ENCODE measurements at places on chromosomes 11 and 22. TPM values are rescaled to one million over a fixed set of nuclear protein-coding genes. Genes with fewer than 3 reads are reported as not detected.

The C22orf31 gene
- not detected for total RNA-seq

The POTEH gene
- total RNA-seq = not detected

The HSPB2 gene
- total RNA-seq = 0.27 TPM

The OR51L1 gene
- total RNA-seq = not detected

The SCGB1D2 gene
- total RNA-seq = not detected

The SAMM50 gene
- total RNA-seq = 29.1 TPM

DNA sequence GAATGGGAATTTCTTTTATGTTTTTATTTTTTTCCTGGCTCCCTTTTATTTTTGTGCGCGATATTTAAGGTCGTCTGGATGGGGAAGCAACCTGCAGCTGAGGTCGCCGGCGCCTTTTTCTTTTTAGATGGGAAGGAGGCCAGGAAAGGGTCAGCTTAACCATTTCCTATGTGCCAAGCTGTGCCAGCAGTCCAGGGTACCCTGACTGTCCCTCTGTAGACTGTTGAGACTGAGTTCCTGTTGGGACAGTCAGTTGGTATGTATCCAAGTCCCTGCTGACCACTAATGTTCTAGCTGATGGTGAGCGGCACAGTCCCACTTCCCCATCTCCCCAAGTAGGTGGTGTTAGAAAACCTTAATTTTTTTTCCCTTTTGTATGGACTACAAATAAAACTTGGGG lies 10.5 kb downstream of the RBM14 start:
- DNase-seq = no peak

DNA sequence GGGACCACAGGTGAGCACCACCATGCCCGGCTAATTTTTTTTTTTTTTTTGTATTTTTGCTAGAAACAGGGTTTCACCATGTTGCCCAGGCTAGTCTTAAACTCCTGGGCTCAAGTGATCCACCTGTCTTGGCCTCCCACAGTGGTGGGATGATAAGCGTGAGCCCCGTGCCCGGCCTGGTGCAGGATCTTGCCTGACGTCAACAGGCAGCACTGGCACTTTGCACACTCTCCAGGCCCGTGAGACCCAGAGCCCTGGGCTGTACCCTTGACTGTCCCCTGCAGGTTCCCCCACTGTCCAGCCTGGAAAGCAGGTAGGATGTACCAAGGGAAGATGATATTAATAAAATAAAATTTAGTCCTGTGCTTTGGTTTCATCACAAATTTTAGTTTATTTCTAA lies 29.1 kb upstream of the PANX2 start:
- no peak for DNase-seq

GRCh38 chr22:37741312-37741795 lies 44.5 kb downstream of the TRIOBP start:
- no peak for DNase-seq

DNA sequence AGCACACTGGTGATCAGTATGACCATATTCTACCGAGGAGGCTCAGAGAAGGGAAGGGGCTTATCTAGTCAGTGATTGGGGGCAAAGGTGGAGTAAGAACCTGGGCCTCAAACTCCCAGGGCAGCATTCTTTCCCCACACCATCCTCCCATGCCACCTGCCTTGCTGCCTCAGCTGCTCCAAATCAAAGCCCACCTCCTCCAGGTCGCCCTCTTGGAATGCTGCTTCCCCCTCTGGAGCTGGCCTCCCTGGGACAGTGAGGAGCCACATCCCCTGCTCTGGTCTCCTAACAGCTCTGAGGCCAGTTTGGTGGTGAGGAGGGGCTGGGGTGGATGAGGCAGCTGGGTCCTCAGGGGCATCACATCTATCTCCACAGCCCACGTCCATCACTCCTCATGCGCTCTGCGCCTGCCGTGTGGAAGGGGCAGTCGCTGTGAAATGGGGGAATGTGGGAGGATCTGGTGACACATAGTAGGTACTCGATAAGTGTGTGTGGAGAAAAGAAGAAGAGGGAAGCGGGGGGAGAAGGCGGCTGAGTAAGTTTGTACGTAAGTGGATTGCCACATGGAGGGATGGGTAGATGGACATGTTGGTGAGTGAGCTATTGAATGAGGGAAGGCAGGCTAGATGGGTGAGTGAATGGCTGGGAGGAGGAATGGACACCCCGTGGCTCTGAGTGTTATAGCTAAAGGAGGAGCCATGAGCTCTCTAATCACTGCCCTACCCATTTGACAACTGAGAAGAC lies 16.1 kb upstream of the ARHGEF17 start:
- no peak for DNase-seq

DNA sequence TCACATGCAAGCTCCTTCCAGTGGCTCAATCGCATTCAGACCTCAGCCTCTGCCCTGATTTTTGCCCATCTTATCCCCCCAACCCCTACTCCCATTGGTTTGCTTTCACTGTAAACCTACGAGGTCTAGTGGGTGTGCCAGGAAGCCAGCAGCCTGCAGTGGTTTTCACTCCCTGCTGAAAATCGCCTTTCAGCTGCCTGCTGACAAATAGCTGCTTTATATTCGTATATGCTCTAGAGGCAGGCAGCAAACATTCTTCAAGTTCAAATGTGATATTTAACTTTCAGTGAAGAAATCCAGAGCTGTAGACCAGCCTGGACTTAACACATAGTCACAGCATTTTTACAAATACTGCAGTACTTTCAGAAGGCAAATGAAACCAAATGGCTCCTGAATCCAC lies 92.8 kb upstream of the APOA1 start:
- DNase-seq = no peak

- DNase-seq = no peak
Observed at GRCh38 chr11:64036087-64037026, 626 bp downstream of the FLRT1 start.

All from cerebellum (tissue), 4 donors.